ENCODE measurements at places on chromosomes 4 and X. TPM values are rescaled to one million over a fixed set of nuclear protein-coding genes. Genes with fewer than 3 reads are reported as not detected.

Gene POU4F2
- total RNA-seq = not detected

Gene VEGFD
- not detected for total RNA-seq

Gene RNF150
- total RNA-seq = 15.1 TPM

Gene TLR8
- total RNA-seq = not detected

Gene MGST2
- total RNA-seq = 6.0 TPM

Gene STS
- total RNA-seq = 13.9 TPM

Gene EFNB1
- total RNA-seq = 4.6 TPM

Gene RNF175
- not detected for total RNA-seq

Gene RENBP
- total RNA-seq = 0.31 TPM

Gene DAPP1
- total RNA-seq = not detected

Gene MAGEA4
- not detected for total RNA-seq

Gene TEX11
- not detected for total RNA-seq

Gene ART3
- not detected for total RNA-seq

Gene ALB
- total RNA-seq = not detected

Gene PCDH18
- 40.1 TPM for total RNA-seq

Gene PAGE1
- not detected for total RNA-seq

Gene TLR1
- total RNA-seq = 0.07 TPM

Gene RGN
- total RNA-seq = 2.8 TPM

Gene PLP1
- total RNA-seq = 0.34 TPM

Gene CFAP99
- total RNA-seq = not detected

Gene CT47B1
- not detected for total RNA-seq

Gene ADH1C
- not detected for total RNA-seq

Gene MEPE
- total RNA-seq = not detected

Gene GAGE12H
- total RNA-seq = not detected

Gene CPLX1
- total RNA-seq = 0.20 TPM

Gene C1QTNF7
- total RNA-seq = not detected

Gene PAGE2
- total RNA-seq = not detected

Gene PASD1
- total RNA-seq = not detected

Gene CASP6
- 14.3 TPM for total RNA-seq

Gene LNX1
- total RNA-seq = 0.05 TPM

Gene SH3BP2
- total RNA-seq = 19.8 TPM

Gene FGFBP2
- not detected for total RNA-seq

Gene PFKFB1
- total RNA-seq = not detected

Gene LUZP4
- not detected for total RNA-seq

Gene NSG1
- total RNA-seq = not detected

Gene MAB21L2
- not detected for total RNA-seq

Gene IDS
- total RNA-seq = 50.1 TPM

Gene HS3ST1
- total RNA-seq = not detected

Gene XAGE1B
- total RNA-seq = not detected

Gene FAM13A
- 7.9 TPM for total RNA-seq

Gene EXOC1L
- total RNA-seq = not detected

Gene SLC26A1
- total RNA-seq = not detected

Gene SULT1E1
- not detected for total RNA-seq

Gene PF4V1
- not detected for total RNA-seq

Gene TLL1
- total RNA-seq = 1.0 TPM

Gene CLDN22
- not detected for total RNA-seq

Gene RTL3
- 0.34 TPM for total RNA-seq

Gene PDGFRA
- total RNA-seq = 28.9 TPM

Gene SLC10A6
- total RNA-seq = 0.55 TPM

Gene LONRF3
- total RNA-seq = not detected
